ENCODE measurements at places on chromosomes 7 and 10.

- DNase-seq = no peak
Observed at GRCh38 chr10:130550952-130551674, 414.9 kb downstream of the GLRX3 start.

DNA sequence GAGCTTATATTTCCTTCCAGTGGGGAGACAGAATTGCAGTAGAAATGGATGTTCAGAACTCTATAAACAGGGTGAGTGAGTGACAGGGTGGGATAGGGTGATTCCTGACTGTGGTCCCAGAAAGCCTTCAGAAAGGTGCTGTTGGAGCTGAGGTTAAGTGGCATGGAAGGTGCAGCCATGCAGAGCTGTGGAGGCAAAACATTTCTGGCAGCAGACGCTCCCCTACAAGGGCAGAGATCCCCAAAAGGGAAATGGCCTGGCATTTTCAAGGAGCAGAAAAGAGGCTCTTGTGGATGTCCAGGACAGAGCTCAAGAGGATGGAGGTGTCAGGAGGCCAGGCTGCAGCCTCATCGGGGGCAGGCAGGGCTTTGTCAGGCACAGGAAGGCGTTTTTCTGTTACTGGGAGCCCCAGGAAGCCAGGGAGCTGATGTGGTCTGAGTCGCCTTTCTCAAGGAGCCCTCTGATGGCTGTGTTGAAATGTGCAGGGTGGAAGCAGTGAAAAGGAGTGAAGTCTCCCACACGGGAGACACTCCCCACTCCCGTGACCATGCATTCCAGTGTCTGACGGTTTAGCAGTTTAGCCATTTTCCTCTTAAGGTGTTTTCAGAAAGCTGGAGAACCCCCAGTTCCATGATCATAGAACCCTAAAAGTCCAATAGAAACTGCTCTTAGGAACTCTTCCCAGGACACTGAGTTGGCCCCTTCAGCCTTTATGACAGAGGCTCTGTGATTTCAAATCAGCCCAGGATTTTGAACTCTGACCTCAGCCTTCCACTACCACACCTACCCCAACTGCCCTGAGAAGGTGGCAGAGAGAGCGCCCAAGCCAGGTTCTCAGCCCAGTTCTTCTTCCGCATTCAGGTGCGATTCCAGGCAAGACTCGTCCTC, 96.2 kb downstream of the C10orf105 start:
- DNase-seq = no peak

- no peak for DNase-seq
Observed at GRCh38 chr7:27616914-27617548, 45.7 kb downstream of the HIBADH start.

GRCh38 chr10:48468130-48468790, 136.6 kb downstream of the ARHGAP22 start:
- DNase-seq = no peak

DNA sequence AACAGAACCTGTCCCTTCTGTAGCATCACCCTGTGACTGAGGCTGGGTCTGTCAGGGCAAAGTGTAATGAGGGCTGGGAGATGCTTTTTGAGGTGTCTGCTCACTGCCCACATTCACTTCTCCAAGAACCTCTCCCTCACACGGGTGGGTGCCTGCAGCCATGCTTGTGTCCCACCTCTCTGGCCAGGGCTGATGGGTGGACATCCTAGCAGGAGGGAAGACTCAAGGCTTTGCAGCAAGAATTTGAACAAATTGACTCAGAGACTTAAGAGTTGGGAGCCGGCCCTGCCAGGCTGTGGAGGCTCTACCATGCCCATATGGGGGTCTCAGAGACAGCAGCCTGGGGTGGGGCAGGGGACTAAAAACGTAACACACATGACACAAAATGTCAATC, 33.4 kb downstream of the GOLGA7B start:
- DNase-seq = no peak

- DNase-seq = no peak
Observed at GRCh38 chr10:51031950-51032349, 42.3 kb upstream of the PRKG1 start.

DNA sequence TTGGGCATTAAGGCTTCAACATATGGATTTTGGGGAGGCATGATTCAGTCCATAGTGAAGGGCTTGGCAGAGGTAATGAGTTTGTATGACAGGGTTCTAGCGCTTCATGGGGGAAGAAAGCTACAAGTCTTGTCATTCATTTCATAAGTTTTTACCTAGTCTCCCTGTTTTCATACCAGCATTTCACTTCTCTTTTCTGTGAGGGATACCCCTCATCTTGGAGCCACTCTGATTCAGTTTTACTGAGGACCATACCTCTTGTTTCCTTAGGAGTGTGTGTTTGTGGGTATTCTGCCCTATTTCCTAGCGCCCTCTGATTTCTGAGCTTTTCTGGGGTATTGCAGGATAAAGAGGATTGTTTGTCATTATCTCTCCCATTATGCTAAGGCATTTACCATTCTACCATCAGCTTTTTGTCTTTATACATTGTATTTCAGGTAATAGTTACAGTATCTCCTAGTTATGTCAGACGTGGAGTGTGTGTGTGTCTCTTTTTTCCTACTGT, 6.8 kb downstream of the RSBN1L start:
- DNase-seq = no peak

GRCh38 chr10:69492746-69493462, 41.6 kb downstream of the TSPAN15 start:
- no peak for DNase-seq

- DNase-seq = no peak
Observed at GRCh38 chr10:117152668-117153067, 14.6 kb upstream of the VAX1 start.

DNA sequence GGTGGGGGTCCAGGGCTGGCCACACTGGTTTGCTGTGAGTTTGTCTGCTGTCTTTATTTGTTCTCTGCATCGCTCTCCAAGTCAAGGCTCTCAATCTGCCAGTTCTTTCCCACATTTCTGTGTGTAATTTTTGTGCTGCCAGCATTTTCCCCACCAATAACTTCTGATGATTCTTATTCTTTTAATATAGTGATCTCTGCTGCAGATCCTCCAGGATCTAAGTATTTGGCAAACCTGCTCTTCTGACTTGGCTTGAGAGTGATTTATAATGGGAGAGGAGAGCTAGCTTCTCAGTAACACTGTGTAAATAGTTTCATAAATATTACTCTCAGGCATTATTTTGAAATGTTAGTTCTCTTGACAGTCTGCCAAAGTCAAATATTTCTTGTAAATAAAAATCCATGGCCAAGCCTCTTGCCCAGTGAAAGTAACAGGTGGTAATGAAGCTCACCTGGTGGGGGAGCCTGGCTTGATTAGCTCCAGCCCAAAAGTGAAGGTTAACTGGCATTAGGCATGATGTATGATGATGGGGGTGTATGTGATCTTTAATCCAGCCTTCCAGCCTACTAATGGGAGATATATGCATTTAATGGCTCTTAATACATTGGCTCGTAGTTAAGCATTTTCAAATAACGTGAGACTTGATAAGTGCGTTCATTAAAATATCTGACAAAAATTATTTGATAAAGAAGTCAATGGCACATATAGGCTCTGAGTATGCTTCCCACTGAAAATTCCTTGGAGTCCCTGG, 1055.9 kb downstream of the KCNMA1 start:
- DNase-seq = no peak

GRCh38 chr7:91784469-91784868, 96.0 kb downstream of the MTERF1 start:
- DNase-seq = peak; percentile 7

GRCh38 chr7:138602451-138602850, 98.7 kb downstream of the SVOPL start:
- no peak for DNase-seq

- DNase-seq = peak; percentile 79
Observed at GRCh38 chr7:55546814-55547213, 25.5 kb downstream of the VOPP1 start.

DNA sequence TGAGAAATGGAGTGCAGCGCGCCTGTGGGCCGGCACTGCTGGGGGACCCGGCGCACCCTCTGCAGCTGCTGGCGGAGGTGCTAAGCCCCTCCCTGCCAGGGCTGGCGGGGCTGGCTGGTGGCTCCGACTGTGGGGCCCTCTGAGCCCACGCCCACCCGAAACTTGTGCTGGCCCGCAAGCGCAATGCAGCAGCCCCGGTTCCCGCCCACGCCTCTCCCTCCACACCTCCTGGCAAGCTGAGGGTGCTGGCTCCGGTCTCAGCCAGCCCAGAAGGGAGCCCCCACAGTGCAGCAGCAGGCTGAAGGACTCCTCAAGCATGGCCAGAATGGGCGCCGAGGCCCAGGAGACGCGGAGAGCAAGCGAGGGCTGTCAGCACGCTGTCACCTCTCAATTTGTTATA, 1063.0 kb upstream of the AUTS2 start:
- no peak for DNase-seq

- no peak for DNase-seq
Observed at GRCh38 chr7:113963356-113963755, 44.5 kb upstream of the PPP1R3A start.

- no peak for DNase-seq
Observed at GRCh38 chr7:20738518-20739481, 47.9 kb downstream of the SP8 start.

GRCh38 chr7:97025983-97026714, 1.5 kb upstream of the DLX5 start:
- no peak for DNase-seq

DNA sequence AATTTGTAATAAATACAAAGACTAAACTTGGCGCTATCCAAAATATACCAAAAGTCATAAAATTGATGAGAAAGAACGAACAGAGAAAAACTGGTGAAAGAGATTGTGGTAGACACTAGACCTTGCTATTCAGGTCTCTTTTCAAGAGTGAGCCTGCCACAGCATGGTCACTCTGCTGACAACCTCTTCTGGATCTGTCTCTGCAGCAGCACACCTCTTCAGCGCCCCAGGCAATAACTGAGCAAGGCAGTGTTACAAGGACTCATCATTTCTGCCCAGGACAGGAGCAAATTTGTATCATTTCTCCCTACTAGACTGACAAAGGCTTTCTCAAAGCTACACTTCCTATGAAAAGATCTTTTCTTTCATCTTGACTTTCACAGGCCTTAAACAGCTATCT, 976.0 kb downstream of the DNAJB9 start:
- DNase-seq = no peak

DNA sequence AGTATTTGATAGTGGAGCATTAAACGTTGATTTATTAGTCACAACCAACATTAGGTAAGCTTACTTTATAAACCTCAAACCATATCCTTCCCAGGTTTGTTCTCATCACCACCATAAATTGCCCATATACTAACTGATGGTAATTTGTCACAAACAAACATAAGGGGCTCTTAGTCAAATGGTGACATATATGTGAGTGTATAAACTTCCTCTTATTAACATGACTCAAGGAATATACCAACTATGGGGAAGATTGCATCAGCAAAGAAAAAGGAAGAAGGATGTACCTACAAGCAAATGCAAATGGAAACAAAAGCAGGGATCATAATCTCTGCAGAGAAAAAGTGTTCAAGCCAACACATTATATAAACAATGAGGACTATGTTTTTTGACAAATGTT, 418.2 kb upstream of the AKR1E2 start:
- peak; percentile 18 for DNase-seq

DNA sequence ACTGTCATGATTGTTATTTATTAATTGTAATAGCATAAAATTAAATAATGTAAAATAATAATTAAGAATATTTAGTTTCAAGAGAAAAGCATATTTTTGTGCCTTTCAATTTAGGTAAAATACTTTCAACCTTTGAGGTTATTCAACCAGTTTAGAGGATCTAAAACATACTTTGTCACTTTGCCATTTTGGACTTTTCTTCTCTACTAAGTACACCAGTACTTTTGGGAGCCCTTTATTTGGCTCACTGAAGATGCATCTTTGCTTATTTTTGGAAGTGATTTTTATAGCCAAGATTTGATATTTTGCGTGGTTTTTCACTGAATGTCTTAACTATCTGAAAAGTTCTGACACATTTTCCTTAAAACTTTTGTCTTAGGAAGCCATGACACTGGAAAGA, 860.5 kb downstream of the SORCS1 start:
- DNase-seq = no peak

DNA sequence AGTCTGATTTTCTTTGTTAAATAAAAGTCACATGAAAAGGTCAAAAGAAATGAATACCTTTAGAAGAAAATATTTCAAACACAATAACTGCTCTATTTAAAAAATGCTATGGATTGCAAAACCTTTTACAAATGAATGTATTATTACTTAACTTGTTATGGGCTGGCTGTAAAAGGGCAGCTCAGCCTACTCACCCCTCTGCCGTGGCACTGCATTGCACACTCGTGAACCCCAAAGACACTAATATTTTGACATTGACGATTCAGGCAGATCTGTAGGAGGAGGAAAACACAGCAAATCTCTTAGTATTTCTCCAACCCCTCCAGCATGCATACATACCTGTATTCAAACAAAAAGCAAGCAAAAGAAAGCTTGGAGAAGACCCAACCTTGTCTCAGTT, 149.5 kb downstream of the FANK1 start:
- no peak for DNase-seq

GRCh38 chr10:90218846-90219245, 517.5 kb downstream of the KIF20B start:
- no peak for DNase-seq

DNA sequence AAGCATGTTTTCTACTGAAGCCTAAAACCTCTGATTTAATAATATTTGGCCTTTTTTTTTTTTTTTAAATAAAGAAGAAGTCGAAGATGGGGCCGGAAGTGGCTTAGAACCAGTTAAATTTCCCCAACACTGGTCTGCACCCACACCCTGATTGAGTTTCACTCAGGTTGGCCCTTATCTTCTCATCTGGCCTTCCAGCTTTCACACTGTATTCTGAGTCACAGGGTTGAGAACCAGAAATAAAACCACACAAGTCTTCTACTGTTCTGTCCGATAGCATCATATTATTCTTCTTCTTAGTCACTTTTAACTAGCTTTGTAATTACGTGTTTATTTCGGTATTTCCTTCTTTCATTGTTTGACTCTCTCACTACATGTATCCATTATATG, 9.9 kb downstream of the ZNF365 start:
- peak; percentile 87 for DNase-seq

DNA sequence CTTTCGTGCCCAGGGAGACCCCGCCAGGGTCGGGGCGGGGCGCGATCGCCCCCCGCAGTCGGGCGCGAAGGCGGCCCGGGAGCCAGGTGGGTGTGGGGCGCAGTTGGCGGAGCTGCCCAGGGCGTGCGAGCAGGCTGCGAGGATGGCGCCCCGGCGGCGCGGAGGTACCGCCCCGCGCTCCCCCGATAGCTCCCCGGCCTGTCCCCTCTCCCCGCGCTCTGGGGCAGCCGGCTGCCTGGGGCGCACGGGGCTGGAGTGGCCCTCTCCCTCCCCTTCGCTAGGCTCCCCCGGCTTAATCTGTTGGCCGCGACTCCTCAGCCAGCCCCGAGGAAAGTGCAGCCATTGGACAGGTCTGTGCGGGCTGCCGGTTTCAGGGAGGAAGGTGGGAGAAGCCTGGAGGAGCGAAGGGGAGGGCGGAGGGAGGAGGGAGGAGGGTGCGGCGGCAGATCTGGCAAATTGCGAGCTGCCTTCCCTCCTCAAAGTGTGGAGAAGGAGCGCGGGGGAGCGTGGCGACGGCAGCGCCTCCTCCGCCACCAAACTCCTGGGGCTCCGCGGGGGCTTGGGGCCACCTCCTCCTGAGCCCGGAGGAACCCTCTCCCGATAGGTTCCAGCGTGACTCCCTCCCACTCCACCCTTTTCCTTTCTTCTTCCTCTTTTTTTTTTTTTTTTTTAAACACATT, 361 bp upstream of the PLXDC2 start:
- DNase-seq = no peak

- DNase-seq = no peak
Observed at GRCh38 chr7:46319841-46320240, 398.8 kb upstream of the IGFBP3 start.

Data from activated CD4-positive, alpha-beta T cell treated with anti-CD3 and anti-CD28 coated beads, Interleukin-2, Interleukin-6, amounts not matched to agents 100 ng/mL and 50 ng/mL, durations not matched to agents 16 hours and 8 hours (primary cell).